ENCODE measurements at places on chromosomes 12 and 14.

DNA sequence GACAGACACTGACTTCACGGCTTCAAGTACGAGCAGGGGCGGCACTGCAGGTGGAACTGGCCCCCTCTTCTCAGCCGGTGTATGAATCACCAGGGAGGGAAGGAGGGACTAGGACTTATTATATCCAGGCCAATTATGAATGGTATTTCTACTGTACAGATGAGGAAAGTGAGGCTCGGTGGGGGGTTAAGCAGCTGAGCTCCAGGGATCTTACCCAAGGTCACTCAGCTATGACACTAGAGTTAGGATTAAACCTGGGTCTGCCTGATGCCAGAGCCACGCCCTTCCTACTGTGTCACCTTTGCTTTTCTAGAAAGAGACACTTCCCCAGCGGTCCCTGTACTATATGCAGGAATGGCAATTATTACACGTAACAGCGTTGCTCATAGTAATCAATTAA, 42.2 kb upstream of the NRXN3 start:
- no peak for DNase-seq

DNA sequence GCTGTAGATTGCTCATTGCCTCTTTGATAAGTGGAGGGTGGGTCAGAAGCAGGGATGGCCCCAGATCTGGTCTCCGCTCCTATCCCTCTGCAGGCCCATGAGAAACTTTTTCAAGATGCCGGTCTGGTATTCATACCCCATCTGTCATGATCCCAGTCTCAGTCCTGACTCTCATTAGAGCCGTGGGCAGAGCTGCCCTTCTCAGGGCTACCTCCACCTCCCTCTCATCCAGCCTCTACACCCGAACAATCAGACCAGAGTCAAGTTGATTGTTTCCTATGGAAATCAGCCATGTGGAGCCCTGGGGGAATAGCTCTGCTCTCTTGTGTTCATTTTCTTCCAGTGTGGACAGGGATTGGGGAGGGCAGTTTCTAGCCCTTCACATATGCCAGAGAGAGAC, 45.8 kb downstream of the NEUROD4 start:
- DNase-seq: no peak

DNA sequence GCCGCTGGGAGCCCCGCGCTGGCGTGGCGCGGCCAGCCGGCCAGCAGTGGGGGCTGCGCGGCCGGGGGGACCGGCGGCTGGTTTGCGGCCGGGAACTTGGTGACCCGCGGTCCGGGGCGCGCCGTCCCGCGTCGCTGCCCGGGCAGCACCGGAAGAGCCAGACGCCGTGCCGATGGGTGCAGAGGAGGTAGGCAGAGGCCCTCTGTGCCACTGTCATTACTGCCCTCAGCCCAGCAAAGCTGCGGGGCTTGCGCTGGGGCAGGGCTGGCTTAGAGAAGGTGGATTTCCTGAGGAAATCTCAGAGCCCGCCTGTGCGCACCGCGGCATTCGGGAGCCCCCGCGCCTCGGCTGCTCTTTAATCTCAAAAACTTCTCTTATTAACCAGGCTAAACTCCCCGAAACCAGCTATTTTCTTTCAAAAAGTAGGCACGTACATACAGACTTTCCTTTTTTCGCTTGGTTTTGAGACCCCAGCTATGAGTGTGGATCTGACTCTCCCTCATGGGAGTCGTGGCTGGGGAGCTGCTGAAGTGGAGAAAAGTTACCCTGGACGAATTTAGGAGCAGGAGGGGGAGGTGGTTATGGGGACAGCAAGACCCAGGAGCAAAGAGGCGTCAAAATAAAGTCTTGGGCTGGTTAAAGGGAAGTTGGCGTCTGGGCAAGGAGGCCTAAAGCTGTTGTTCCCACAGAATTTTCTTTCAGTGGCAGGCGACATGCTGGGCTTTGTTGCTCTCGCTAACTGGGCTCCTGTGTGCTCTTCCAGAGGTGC, 802 bp downstream of the SUSD6 start:
- no peak for DNase-seq

- no peak for DNase-seq
Measured at GRCh38 chr12:79933532-79934264, 1.2 kb downstream of the PPP1R12A start.

- DNase-seq: no peak
Measured at GRCh38 chr12:99544457-99544856, 103.1 kb upstream of the GARIN6 start.

GRCh38 chr12:12511021-12511783, 51.5 kb downstream of the DUSP16 start:
- no peak for DNase-seq

GRCh38 chr14:87141801-87142200, 851.2 kb downstream of the GALC start:
- DNase-seq: no peak

GRCh38 chr14:74612350-74613021, 449 bp upstream of the LTBP2 start:
- peak; percentile 65 for DNase-seq

DNA sequence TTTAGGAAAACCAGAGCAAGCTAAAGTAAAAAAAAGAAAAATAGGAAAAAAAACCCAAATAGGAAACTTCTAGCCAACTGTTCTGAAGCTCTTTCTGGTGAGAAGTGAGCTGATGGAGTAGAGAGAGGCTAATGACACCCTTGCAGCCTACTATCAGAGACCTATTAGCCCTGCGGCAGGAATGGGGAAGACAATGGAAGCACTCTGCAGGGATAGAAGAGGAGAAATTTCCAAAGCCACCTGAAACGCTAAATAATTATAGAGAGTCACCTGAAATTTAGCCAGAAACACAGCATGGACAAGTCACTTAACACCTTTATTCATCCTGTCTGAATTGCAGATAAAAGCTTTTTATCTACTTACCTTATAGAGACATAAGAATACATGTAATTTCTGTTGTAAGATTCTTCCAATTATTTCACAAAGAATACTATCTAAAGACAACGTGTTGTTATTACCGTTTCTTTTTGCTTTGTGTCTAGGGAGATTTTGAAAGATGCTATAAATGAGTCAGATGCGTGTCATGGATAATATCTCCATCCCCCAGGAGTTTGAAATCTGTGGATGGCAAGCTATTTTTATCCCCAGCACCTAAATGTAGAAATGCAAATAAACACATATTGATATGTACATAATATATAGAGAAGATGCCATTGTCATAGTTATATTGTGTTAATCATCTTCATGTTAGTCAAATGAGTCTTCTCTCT, 138.6 kb downstream of the TPH2 start:
- no peak for DNase-seq

DNA sequence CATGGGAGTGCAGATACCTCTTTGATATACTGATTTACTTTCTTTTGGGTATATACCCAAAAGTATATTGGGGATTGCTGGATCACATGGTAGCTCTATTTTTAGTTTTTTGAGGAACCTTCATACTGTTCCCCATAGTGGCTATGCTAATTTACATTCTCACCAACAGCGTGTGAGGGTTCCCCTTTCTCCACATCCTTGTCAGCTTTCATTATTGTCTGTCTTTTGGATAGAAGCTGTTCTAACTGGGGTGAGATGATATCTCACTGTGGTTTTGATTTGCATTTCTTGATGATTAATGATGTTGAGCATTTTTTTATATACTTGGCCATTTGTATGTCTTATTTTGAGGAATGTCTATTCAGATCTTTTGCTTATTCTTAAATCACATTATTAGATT, 44.1 kb upstream of the JDP2 start:
- DNase-seq: no peak

DNA sequence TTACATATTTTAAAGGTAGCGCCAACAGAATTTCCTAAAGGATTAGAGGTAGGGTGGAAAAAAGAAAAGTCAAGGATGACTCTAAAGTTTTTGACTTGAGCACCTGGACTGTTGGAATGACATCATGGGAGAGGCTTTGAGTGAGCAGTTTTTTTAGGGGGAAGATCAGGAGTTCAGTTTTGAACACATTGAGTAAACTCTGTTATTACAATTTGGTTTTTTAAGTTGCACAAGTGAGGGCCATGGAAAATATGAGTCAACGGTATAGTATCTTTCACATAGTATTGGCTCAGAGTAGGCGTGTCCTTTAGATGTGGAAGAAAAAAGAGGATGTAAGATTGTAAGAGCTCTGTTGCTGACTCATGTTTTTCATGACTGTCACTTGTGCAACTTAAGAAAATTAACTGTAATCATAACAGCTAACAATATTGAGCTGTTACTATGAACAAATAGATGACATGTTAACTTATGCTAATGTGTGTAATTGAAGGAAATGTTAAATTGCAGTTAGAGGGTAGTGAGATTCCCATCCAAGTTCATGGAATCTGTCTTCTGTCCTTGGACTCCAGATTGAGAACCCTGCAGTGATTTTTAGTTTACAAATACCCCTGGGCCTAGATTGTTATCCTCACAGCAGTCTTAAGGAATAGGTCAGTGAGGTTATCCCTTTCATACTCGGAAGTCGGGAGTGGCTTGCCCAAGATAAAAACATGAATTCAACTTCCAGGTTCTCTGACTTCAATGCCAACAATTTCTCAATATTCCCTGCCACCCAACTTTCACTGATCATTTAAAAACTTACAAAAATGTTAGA, 48.2 kb upstream of the ATP2B1 start:
- DNase-seq: no peak

Measured in NCI-H510A (cell line).